ENCODE measurements at places on chromosomes 13 and 19. TPM values are rescaled to one million over a fixed set of nuclear protein-coding genes. Genes with fewer than 3 reads are reported as not detected.
A peak's percentile ranks its signal among the peaks of the same experiment; 100 is the strongest.

DNA sequence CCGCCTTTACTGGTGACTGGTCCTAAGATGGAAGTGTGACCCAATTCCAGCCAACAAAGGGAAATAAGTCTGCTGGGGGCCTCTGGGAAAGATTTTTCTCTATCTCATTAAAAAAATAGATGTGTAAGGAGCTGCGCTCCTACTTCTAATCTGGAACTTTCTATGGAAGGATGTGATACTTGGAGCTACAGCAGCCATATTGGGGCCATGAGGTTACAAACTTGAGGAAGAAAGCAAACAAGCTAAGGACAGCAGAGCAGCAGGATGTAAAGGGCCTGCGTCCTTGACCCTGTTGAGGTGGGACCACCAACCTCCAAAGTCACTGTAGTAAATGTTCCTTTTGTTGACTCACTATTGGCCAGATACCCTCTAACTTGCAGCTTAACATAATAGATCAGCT, 7.5 kb downstream of the GPR42 start:
- DNase-seq, result no peak

DNA sequence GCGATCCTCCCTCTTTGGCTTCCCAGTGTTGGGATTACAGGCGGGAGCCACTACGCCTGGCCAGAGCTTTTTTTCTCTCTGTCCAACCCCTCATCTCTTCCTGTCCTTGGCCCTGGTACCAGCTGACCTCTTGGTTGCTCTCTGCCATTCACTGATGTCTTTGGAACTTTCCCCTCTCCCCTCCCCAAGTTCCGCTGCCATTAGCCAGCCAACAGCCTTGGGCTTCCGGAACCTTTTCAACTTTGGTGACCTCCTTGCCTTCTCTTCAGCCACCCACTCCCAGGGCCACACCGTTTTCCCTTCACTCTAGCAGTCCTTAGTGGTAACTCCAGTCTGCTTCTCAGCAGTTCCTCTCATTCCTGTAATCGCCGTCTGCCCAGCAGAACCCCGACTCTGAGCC, 4.3 kb downstream of the WTIP start:
- no peak for DNase-seq

- peak; percentile 42 for DNase-seq
Observed at GRCh38 chr19:6501740-6502648, at the start of gene TUBB4A. Gene TUBB4A (minus strand): TSS chr19:6502309. CDS start chr19:6502212, 97 bp downstream.

The ZNF547 gene
- total RNA-seq, result 2.0 TPM

The ZNF577 gene
- total RNA-seq, result 5.8 TPM
